D721Med (cell line): ENCODE measurements at places on chromosomes 13 and 19.
A peak's percentile ranks its signal among the peaks of the same experiment; 100 is the strongest.

- DNase-seq: no peak
Observed at GRCh38 chr13:35499196-35499662, 22.7 kb upstream of the MAB21L1 start.

DNA sequence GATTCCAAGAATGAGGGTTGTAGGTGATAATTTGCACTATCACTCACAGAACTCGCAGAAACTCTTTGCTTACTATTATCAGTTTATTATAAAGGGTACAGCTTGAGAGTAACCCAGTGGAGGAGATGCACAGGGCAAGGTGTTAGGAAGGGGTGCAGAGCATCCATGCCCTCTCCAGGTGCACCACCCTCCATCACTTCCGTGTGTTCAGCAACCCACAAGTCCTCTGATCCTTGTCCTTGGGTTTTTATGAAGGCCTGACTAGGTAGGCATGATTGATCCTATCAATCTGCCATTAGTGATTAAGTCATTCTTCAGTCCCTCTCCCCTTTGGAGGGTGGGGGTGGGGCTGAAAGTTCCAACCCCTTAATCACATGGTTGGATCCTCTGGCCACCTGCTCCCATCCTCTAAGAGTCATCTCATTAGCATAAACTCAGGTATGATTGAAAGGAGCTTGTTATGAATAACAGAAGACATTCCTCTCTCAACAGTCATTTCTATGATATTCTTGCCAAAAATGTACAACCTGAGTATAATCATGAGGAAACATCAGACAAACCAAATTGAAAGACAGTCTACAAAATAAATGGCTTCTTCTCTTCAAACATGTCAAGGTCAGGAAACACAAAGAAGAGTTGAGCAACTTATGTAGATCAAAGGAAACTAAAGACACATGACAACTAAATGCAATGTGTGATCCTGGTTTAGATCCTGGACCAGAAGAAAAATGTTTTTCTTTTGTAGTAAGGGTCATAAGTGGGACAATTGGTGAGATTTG lies 225.4 kb downstream of the PCCA start:
- DNase-seq: no peak

DNA sequence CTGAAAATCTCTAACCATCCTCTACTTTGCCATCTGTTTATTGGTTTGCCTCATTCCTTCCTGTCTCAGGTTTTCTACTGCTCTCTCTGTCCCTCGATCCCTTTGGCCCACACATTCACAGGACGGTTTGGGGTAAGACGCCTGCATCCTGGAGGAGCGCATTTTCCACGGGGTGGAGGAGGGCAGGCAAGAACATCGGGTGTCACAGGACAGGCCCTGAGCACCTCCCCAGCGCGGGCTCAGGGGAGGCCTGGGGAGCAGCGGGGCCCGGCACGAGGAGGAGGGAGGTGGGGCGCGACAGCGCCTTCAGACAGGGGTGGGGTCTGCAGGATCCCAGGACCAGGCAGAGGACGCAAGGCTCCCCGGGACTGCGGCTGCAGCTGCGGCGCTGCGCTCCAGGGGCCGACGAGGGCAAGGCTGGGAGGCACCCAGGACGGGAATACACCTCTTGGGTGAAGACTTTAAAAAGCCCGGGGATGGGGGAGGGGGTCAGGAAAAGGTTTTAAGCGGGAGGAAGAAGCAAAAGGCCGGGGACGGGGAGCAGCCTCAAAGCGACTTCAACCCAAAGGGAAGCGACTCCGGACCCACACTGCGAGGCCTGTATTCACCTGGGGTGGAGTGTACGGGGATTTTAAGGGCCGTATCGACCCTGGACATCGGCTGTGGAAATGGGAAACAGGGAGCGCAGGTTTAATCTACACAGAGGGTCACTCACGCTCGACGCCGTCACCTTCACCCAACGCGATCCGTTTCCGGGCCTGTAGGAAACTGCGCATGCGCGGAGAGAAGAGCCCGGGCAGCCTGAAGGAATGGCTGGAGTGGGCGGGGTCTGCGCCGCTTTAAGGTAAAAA lies at the start of gene ZNF415:
ZNF415 (minus strand) TSS at position 770 of the 851 bp plus-strand sequence. CDS start 10,234 bp downstream, outside the sequence.
- DNase-seq: peak; percentile 61

- no peak for DNase-seq
Observed at GRCh38 chr19:39419003-39419402, 6.5 kb downstream of the PLEKHG2 start.

DNA sequence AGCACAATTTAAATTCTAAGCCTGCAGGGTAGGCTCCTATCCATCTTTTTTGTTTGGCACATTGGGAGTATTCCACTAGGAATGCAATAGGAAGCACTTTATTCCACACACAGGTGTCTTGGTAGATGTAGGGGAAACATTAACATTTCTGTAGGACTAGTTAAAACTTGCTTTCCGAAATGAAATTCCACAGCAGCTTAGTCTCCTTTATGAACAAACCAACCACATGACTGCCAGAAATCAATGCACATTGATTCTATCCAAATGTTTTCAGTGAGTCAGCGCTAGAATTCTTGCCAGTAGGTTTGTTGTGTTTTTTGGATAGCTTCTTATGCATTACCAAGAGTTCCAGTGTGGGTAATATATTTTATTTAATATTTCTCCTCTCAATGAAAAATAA lies 207.9 kb upstream of the CSNK1A1L start:
- DNase-seq: no peak

DNA sequence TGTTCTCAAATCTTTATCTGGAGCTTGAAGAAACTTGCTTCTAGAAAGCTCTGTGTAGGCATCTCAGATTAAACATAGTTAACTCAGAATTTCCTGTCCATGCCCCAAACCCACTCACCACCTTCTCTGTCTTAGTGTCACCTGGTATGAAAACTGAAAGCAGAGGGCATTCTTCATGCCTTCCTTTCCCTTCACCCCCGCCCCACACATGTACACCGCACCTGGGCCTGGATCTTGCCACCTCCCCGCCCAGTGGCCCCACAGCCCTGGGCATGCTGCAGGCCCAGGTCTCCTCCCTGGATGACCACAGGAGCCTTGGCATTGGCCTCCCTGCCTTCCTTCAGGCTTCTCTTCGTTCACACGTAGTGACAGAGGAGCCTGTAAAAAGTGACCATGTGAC lies 15.8 kb downstream of the CFAP97D2 start:
- no peak for DNase-seq
